ENCODE measurements at places on chromosomes 1 and 21. TPM values are rescaled to one million over a fixed set of nuclear protein-coding genes. Genes with fewer than 3 reads are reported as not detected.

The MAB21L3 gene
- total RNA-seq, result not detected

The STUM gene
- total RNA-seq, result 2.9 TPM

The HECTD3 gene
- total RNA-seq, result 28.5 TPM

The KCNK2 gene
- 3.5 TPM for total RNA-seq

The PTGER3 gene
- total RNA-seq, result 4.8 TPM

The PCP4L1 gene
- 31.3 TPM for total RNA-seq

The CASZ1 gene
- total RNA-seq, result 58.1 TPM

The TMEM63A gene
- 33.0 TPM for total RNA-seq

The CHIA gene
- total RNA-seq, result not detected

All from camera-type eye (tissue), 1 donor.